ENCODE measurements at places on chromosomes 5 and 9.

DNA sequence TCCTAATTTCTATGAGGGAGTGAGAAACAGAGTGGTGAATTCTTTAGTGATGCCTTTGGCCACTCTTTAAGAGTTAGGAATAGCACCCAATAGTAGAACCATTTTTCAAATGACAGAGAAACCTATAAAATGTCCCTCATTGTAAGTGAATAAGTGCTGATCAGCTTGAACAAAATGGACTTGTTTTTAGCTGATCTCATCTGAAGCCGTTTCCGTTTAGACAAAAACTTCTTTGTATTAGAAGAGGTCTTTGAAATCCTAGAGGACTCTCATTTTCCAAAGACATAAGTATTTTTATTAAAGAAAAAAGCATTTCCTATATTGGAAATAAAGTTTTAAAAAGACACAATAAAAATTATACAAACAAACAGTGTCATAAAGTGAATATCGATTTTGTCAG, 273.9 kb downstream of the ARHGEF28 start:
- no peak for DNase-seq

DNA sequence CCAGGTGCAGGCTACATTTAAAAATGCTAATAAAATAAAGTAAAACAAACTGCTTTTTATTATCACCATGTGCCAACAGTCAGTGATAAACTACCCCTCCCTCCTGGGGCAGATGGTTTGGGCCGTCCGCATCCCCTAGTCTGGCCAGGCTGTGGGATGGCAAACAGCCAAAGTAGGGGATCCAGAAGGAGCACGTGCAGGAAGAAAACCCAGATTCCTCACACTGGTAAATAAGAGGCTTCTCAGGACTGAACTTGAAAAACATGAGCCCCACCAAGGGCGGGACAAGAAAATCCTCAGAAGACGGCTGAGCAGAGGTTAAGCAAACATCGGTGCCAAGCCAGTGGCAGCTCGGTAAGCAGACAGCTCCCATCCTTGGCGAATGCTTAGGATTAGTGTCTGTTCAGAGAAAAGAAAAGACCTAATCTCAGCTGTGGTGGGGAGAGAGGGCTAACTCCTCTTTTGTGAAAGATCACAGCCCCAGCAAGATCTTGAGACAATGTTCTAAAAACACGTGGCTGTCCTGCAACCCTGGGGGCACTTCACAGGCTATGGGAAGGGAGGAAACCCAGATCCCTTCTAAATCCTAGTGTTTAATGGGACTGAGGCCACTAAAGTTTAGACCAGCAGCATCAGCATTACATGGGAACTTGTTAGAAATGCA, 46.5 kb upstream of the GDNF start:
- no peak for DNase-seq

- DNase-seq, result no peak
Observed at GRCh38 chr5:137348759-137349158, 150.4 kb downstream of the SPOCK1 start.

- DNase-seq, result no peak
Observed at GRCh38 chr5:98769959-98770208, 3.6 kb upstream of the RGMB start.

- no peak for DNase-seq
Observed at GRCh38 chr9:96771124-96771523, 6.8 kb downstream of the ZNF510 start.

GRCh38 chr5:172479034-172479783, 24.9 kb upstream of the SH3PXD2B start:
- peak; percentile 88 for DNase-seq

DNA sequence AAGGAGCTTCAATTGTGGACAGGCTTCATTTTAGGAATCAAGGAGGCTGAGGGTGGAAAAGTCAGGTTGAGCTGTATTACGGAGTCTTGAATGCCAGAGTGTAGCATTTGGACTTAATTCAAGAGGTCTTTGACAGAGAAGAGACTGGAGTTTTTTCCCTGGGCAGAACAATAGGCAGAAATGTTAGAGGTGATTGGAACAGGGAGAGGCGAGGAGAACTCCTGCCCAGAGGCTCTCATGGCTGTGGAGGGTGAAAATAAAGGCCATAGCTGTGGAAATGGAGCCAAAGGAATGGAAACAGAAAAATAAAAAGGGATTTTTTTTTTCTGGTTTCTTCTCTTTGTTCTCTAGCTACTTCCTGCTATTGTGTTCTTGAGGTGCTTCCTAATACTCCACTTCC, 3.7 kb upstream of the IFNB1 start:
- DNase-seq, result no peak

- DNase-seq, result no peak
Observed at GRCh38 chr5:5320062-5320805, 102.2 kb upstream of the ICE1 start.

DNA sequence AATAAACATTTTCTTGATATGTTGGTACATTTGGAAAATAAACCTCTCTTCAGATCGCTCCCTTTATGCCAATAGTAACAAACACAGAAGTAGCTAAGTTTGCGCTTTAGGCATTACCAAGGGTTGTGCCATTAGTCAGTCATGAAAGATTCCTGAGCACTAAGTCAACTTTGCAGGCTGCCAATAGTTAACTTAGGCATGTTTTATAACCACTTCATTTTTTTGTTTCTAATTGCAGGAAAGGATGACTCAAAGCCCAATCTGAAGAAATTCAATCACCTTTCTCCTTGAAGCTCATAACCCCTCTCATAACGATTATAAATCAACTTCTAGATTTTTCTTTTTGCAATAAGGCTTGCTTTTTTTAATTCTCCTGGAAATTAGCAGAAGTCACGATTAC, 517.0 kb downstream of the AGTPBP1 start:
- DNase-seq, result no peak

- no peak for DNase-seq
Observed at GRCh38 chr9:90926936-90927335, 125.3 kb downstream of the SYK start.

GRCh38 chr5:55936100-55936693, 58.6 kb downstream of the IL6ST start:
- peak; percentile 25 for DNase-seq

DNA sequence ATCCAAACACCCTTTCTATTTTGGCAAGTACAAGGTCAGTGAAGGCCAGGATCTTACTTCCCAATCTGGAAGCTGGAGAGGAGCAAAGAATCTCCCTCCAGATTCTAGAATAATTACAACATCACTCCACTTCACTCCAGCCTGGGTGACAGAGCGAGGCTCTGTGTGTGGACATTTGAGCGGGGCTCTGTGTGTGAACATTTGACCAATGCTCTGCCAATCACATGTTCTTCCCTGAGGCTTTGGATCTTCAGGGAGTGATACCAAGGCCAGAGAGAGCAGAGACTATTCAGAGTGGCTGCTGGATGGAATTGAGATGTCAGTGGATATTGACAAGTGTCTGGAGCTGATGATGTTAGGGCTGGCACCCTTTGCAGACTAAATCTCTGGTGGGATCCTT, 24.7 kb upstream of the ANKRD34B start:
- DNase-seq, result no peak

DNA sequence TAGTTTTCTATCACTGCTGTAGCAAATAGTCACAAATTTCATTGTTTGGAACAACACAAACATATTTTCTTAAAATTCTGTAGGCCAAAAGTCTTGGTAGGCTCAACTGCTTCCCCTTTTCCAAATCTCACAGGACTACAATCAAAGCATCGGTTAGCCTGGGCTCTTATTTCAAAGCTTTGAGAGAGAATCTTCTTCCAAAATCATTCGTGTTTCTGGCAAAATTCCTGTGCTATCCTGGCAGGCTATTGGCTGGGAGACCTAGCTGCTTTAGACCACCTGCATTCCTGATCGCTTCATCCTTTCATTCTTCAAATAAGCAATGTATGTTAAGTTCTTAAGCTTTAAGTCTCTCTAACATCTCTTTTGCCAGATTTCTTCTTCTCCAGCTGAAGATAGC, 629.8 kb upstream of the CDH18 start:
- no peak for DNase-seq

- DNase-seq, result peak; percentile 21
Observed at GRCh38 chr5:37837414-37838032, 2.3 kb downstream of the GDNF start.

DNA sequence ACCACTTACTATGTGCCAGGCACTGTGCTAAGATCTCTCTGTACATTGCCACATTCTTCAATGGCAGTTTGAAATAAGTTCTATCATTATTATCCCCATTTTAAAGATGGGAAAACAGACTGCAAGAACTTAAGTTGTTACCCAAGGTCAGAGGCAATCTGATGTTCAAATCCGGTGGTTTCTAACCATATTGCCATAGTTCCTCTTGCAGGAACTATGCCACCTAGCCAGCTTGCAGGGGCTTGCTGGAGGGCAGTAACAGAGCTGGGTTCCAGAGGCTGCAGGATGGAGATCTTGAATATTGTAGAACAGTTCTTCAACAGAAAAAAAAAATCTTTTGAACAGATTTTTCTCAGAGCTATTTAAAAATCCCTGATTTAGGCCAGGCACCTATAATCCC, 71.8 kb upstream of the TNFAIP8 start:
- no peak for DNase-seq

DNA sequence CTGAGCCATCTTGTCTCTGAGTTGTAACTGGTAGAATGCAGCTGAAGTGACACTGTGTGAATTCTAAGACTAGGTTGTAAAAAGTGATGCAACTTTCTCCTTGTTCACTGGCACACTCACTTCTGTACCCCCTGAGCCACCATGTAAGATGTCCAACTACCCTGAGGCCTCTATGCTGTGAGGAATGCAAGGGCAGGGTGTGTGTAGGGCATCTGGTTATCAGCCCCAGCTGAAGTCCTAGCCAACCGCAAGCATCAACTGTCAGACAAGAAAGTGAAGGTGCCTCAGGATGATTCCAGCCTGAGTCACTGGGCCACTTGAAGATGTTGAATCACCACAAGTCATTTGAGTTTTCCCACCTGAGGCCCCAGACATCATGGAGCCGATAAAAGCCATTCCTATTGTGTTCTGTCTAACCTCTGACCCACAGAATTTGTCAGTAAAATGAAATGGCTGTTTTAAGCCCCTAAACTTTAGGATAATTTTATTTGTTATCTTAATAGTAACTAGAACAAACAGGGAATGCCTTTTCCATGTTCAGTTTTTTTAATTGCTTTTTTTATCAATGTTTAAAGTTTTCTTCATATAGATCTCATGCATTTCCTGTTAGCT, 18.7 kb upstream of the RHOBTB3 start:
- no peak for DNase-seq

DNA sequence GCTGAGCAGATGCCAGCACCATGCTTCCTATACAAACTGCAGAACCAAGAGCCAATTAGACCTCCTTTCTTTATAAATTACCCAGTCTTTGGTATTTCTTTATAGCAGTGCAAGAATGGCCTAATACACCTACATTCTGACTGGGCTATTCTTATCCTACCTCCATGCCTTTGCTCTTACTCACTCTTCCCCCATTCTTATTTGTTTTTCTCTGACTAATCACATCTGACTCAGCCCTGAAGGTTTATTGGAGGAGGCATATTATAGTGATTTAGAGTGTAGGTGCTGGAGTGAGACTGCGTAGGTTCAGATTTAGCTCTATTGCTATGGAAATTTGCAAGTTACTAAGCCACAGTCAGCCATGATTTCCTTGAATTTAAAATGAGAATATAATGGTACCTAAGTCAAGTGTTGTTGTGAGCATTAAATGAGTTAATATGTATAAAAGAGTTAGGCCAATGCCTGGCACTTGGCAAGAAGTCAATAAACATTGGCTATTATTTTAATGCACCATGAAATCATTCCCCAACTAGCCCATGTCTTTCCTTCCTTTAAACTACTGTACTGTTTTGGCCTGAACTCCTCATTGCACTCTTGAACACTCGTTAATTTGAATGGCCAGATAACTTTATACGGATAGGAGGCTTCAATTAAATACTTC, 531.2 kb upstream of the ZNF608 start:
- no peak for DNase-seq

GRCh38 chr9:89436963-89437625, 60.8 kb downstream of the SEMA4D start:
- no peak for DNase-seq

DNA sequence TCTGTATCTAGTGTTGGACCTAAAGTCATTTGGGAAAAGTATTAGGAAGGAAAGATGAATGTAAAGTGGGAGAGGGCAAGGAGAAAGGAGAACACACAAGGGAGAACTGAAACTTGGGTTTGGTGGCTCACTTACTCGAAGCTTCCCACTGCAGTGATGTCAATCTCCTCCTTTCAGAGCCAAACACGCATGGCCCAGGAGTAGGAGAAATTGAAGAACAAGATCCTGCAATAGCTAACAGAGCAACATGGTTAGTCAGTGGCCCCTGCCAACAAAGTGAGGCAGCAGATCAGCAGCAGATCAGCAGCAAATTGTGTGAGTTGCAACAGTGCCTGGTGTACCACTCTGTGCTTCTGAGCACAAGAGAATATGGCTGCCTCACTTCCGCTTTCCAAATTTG, 366.4 kb downstream of the PSAT1 start:
- DNase-seq, result no peak

- no peak for DNase-seq
Observed at GRCh38 chr5:136309932-136310598, 55.3 kb downstream of the TRPC7 start.

- DNase-seq, result no peak
Observed at GRCh38 chr5:93674866-93675459, 66.4 kb downstream of the POU5F2 start.

DNA sequence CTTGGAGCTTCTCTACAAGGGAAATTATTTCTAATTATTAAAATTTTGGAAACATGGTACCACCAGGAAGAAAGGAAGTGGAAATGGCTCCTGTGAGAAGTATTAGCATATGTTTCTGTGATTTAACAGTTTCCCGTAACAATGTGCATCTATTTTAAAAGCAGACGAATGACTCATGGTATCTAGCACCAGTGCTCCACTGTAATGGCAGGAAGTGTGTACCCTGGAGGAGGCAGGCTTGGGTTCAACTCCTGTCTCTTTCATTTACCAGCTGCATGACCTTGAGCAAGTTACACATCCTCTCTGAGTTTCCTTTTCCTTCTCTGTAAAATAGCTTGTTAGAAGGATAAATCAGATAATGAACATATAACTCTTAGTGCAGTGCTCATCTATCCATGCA, 41.0 kb upstream of the ANGPTL2 start:
- DNase-seq, result no peak

DNA sequence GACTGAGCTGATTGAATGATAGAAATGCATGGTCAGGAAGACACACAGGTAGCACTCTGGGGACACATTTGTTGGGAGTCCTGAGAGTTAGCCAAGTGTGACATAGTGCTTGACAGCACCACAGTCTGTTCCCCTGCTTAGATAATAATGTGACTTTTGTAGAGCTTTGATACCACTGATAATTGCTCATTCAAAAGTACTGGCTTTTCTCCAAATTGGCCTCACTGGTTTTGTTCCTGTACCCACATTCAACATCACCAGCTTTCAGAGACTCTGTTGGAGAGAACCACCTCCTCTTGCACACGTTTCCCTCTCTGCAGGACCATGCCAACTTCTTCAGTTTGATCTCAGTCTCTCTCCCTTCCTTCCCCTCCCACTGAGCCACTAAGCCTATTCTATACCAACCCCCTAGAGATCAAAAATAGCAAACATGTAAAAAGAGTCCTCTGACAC, 52.5 kb upstream of the IL7R start:
- DNase-seq, result no peak

GRCh38 chr5:4196744-4197143, 601.1 kb downstream of the IRX1 start:
- DNase-seq, result no peak

GRCh38 chr9:107323836-107324585, 40.9 kb downstream of the RAD23B start:
- DNase-seq, result no peak

- DNase-seq, result no peak
Observed at GRCh38 chr5:148620091-148620490, 34.2 kb downstream of the HTR4 start.
